CD4-positive, alpha-beta T cell treated with Interleukin-10 for 1 hour (primary cell): ENCODE measurements at places on chromosomes 3 and 15.
A peak's percentile ranks its signal among the peaks of the same experiment; 100 is the strongest.

GRCh38 chr15:96076350-96076749 is 254.2 kb upstream of the NR2F2 start:
- no peak for DNase-seq

DNA sequence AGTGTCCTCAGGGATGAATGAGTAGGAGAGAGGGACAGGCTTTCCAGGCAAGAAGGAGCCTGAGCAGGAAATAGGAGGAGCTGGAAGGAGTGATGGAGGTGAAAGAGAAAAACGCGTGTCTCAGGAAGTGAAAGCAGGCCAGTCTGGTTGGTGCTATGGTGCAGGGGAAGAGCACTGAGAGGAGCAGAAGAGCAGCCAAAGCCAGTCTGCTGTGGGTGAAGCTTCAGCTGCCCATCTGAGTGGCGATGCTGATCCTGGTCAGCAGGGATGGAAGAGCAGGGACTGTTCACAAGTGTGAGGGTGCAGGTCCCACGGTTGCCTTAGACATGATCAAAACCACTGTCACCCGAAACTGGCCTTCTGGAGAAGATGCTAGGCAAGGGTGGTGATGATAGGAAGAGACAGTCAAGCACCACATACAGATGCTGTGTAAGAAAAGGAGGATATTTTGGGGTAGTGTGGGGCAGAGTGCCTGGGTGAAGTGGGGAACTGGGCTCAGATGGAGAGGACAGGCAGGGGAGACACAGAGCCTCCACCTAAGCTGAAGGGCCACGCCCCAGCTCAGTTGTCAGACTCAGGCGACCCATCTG is 5.5 kb upstream of the KY start:
- DNase-seq = no peak

GRCh38 chr3:196055683-196056270 is 26.1 kb downstream of the TFRC start:
- DNase-seq = no peak

DNA sequence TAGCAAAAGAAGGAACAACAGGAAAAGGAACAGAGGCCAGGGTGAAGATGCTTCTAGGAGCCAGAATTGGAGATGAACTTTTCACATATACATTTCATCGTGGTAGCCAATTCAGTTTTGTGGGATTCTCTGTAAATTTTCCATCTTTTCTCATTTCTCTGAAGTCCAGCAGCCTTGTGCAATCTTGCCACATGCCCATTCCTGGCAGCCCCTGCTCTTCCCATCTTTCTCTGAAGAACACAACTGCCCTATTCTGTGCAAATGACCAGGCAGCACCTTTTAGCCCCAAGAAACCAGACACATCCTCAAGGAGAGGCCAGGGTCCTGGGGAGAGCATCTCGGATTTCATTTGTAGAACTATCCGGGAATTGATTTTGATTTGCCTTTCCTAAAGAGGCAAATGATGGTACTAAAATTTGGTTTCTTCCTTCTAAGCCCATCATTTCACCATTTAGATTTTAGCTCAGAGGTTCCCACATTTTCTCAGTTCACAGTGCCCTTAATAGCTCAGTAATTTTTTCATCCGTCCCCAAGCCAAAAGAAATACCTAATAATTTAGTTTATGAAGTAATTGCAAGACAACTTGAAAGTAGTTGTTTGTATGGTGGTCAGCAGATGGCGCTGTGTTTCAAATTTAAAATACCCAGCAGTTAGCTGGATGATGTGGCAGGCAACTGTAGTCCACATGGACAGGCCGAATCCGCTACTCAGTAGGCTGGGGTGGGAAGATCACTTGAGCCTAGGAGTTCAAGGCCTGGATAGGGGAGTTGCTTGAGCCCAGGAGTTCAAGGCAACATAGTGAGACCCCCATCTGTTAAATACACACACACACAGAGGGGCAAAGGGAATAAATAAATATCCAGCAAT is 61.3 kb upstream of the ACKR4 start:
- peak; percentile 58 for DNase-seq

DNA sequence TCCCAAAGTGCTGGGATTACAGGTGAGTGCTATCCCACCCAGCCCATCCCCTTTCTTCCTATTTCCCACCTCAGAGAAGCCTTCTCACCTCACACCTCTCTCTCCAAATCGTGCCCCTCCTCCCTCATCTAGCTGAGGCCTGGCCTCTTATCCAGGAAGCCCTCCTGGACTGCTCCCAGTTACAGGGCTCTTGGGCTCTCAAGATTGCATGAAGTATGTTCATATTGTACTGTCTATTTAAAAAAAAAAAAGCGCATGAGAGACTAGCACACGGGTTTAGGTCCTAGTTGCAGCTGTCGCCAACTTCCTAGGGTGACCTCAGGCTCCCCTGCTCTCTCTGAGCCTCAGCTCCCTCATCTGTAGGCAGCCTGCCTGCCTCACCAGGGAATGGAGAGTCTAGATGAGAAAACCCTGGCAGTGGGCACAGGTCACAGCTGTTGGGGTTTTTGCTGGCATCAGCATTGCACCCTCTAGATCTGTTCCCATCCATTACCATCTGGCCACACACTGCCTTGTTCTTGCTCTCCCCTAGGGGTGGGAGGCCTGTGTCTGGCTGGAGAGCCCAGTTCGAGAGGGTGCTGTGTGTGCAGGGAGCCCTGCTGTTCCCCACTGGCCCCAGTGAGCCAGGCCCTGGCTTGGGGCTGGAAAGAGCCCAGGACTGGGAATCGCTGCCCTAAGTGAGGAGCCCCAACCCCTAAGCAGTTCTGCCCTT is 24.2 kb upstream of the C15orf39 start:
- DNase-seq = no peak
